ENCODE measurements at places on chromosomes 3 and 15.

DNA sequence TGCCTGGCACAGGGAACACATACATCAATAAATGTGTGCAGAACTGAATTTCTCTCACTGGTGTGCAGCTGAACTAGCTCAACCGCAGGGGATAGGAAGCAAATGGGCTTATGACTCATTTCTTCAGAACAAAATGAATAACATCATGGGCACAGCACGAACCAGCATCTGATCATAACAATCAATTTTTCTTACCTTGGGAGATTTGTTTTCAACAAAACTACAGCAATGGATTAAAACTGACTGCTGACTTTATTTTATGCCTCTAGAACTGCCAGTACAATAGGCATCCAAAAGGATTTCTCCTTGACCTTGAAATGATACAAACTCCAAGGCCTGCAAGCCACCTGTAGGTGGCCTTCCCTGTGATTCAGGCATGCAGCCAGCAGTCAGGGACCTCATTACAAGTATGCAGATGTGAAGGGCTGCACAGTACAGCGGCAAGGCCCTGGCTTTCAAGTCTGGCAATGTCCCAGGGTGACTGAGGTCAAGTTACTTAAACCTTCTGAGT is 26.1 kb downstream of the TAMM41 start:
- DNase-seq: no peak

GRCh38 chr3:52696830-52697631 is 8.6 kb downstream of the GLT8D1 start:
- DNase-seq: peak; percentile 21

- DNase-seq: no peak
These were observed 66.2 kb downstream of the HES1 start for GRCh38 chr3:194201953-194202666.

GRCh38 chr15:25437777-25438600 is 835 bp downstream of the UBE3A start:
- peak; percentile 86 for DNase-seq

DNA sequence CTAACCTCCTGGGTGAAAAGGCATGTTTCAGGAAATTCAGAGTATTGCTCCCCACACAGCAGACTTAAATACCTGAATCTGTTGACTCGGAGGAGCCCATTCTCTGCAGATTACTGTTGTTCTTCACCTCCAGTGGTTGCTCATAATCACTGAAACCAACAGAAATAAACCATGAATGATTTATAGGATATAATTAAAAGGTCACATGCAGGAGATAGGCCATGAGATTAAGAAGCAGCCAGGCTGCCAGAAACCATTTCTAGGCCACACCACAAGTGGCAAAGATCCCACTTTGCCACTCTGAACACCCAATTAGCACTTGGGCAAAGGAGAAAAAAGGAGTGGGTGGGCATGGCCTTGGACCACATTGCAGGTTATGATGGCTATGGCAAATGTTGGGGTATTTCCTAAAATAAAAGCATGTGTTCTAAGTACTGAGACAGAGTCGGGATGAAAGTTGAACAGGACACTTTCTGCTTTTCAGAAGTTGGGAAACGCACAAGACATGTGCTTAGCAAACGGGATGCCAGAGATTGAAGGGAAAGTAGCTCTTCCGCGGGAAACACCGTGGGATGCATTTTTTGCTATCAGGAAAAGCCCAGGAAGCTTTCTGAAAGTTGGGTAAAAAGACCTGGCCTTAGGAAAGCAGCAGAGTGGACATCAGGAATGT is 1.5 kb downstream of the CDC25A start:
- peak; percentile 60 for DNase-seq

DNA sequence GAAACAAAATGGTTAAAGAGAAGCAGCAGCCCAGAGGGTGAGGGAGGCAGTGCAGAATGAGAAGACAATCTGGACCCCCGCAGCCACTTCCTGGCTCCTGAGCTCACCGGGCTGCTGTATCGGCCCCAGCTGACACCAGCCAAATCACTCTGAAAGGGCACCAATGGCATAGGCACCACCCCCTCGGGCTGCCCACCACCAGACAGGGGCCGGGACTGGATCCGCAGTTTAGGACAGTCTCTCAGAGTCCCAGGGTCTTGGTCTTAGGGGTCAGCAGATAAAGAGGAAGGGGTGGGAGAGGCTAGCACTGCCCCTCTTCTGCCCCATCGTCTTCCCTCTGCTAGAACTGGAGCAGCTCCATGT is 17.9 kb upstream of the EHD4 start:
- no peak for DNase-seq

DNA sequence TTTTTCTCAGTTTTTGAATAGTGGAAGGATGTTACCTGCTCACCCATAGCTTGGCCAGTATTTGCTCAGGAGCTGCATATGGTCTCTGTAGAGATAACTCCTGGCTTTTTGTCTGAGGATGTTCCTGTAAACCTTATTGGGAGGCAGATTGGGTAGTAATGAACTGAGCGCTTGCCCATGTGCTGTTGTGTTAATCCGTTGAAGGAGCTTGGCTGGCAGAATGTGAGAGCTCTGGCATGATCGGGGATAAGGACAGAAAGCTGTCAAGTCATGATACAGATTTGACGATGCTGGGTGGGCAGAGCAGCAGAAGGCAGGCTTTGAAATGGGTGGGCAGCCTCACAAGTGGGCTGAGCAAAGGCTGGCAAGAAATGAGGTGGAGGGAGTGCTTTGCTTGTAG is 27.4 kb downstream of the SH3GL3 start:
- DNase-seq: no peak

DNA sequence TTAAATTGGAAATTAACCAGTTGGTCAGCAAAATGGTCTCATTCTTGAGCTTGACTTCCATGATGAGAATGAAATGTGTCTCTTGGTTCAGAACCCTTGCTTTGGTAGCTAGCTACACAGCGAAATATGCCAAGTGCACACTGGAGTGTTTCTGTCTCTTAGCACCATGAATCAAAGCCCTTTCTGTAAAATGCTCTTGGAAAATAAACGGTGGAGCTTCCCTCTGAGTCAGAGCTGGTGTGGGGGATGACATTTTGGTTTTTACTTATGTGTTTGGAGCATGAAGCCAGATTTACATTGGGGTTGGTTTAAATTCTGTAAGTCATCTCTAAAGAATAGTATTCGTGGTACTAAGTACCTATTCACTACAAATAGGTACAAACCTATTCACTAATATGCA is 85.1 kb upstream of the NANOGP8 start:
- DNase-seq: no peak

GRCh38 chr15:29364426-29365078 is 94.9 kb upstream of the NSMCE3 start:
- peak; percentile 6 for DNase-seq

- DNase-seq: no peak
These were observed 20.8 kb downstream of the ARL14 start for GRCh38 chr3:160697637-160698380.

GRCh38 chr3:43958005-43958770 is 267.4 kb downstream of the ABHD5 start:
- DNase-seq: no peak

GRCh38 chr3:14413381-14414071 is 11.1 kb downstream of the SLC6A6 start:
- peak; percentile 75 for DNase-seq

DNA sequence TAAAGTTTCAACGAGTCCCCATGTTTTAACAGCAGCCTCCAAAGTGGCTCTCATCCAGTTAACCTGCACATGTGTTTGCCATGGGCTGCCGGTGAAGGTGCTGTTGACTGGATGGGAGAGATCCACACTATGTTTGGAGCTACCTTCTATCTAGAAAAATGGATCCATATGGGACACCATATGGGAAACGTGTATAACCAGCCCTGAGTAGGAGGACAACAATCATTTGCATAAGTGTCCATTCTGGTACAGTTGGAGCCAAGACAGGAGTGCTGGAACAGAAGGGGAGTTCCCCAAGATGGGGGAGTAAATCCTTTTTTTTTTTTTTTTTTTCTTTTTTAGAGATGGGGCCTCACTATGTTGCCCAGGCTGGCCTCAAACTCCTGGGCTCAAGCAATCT is 36.6 kb downstream of the MKRN2 start:
- no peak for DNase-seq

DNA sequence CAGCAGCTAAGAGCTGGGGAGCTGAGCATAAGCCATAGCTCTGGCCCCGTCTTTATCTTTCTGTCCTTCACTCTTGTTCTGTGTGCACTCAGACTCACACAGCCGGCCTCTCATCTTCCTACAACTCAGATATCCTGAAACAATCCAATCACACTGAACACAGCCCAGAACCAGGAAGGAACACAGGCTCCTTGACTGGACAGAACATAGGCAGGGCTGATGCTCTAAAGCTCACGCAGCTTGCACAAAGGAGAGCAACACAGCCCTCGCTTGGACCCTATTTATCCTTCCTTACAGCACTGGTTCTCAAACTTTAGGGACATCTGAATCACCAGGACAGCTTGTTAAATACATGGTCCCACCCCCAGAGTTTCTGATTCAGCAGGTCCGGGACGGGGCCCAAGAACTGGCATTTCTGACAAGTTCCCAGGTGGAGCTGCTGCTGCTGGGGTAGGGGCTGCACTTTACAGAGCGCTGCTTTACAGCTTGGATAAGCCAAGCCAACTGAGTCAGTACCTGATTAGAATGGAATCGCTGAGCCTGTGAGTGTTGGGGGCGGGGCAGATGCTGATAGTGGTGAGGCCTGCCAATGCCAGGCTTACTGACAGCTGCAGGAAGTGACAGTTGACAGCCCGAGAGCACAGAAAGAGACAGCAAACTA is 65.1 kb downstream of the MRPL46 start:
- DNase-seq: peak; percentile 83

GRCh38 chr3:70824078-70824477 is 511.6 kb upstream of the MDFIC2 start:
- no peak for DNase-seq

GRCh38 chr3:64138046-64138445 is 87.2 kb downstream of the PRICKLE2 start:
- DNase-seq: no peak

- DNase-seq: no peak
These were observed 11.3 kb downstream of the SELENOS start for GRCh38 chr15:101266034-101266433.

GRCh38 chr15:52383100-52383588 is 87.5 kb upstream of the MYO5C start:
- DNase-seq: no peak

DNA sequence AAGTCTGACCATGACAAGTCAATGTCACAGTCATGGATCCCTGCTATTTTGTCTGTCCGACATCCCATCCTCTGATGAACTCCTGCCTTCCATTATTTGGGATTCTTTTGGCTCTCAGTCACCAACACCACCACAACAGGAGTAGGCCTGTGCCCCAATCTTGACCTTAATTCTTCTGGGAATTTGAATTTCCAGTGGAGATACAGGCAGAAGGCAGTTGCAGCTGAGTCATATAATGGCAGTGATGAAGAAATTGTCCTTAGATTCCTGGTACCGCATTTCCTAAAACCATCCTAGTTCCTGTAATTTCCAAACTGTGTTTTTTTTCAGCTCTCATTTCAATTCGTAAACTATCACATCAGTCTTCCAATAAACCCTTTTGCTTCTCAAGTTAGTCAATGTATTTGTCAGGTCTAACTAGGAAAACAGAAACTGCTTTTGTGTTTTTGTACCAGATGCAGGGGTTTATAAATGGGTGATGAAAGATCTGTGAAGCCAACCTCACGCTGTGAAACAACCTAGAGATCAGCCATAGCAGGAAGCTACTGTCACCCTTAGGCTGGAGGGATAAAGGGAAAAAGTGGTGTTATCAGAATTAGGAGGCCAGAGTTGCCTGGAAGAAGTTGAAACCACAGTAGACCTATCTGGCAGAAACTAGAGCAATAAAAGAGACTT is 126.3 kb upstream of the TMEM108 start:
- DNase-seq: peak; percentile 7

- no peak for DNase-seq
These were observed 324.5 kb upstream of the ROBO2 start for GRCh38 chr3:76715426-76715825.

DNA sequence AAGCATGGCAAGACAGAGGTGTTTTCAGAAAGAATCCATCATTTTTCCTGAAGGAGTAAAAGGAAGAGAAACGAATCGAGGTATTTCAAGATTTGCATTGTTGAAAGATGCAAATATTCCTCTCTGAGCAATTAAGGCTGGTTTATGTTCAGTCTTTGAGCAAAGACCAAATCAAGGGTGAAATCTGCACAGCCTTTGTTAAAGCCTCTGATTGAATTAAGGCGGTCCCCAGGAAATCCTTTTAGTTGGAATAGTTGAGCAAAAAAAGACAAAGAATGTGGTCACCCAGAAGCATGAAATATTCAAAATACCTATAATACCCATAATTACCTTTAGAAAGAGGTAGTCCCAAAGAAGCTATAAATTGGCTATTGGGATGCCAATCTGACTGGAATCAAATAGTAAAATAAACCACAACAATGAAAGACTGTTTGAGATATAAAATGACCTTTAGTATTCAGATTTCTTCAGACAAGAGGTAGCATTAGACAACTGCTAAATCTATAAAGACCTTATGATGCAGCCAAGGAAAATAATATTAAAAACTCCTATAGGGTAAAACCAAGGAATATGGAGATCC is 1218.1 kb downstream of the ROBO2 start:
- no peak for DNase-seq

GRCh38 chr3:36540888-36541518 is 160.7 kb downstream of the STAC start:
- DNase-seq: peak; percentile 59

- DNase-seq: no peak
These were observed 6.7 kb upstream of the EIF1B start for GRCh38 chr3:40302784-40303183.

DNA sequence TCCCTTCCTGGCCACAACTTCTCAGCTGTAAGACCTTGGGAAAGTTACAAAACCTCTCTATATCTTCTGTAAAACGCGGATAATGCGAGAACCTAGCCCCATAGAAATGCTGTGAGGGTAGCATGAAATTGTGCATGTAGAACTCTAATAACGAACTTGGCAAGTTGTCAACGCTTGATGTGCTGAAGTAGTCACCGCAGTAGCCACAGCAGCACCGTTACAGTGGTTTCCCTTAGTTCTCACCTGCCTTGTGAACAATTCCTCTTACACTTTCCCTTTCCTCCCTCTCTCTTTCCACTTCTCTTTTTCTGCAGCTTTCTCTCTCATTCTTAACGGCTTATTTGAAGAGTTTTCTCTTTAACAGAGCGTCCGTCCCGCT is 447 bp upstream of the SHQ1 start:
- DNase-seq: peak; percentile 80

DNA sequence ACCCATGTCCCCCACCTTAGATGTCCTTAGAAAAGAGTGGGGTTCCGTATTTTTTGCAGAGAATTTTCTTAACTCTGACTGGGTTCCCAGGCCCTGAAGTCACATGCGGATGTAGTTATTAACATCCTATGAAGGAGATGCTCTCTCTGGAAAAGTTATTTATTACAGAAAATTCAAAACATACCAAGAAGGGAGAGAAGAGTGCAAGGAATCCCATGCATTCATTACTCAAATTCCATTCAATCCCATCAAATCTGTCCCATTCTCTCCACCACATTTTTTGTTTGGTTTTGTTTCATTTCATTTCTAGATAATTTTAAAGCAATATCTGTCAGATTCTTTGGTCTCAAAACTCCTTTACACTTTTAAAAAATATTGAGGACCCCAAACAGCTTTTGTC is 34.3 kb upstream of the ANKRD34C start:
- no peak for DNase-seq

GRCh38 chr15:35311615-35312014 is 226.5 kb upstream of the NANOGP8 start:
- no peak for DNase-seq

Measured in hematopoietic multipotent progenitor cell treated with erythropoietin and hydrocortisone succinate and interleukin-3 and kit ligand, for 4 days (in vitro differentiated cells).